ENCODE measurements at places on chromosomes 7 and 10.

DNA sequence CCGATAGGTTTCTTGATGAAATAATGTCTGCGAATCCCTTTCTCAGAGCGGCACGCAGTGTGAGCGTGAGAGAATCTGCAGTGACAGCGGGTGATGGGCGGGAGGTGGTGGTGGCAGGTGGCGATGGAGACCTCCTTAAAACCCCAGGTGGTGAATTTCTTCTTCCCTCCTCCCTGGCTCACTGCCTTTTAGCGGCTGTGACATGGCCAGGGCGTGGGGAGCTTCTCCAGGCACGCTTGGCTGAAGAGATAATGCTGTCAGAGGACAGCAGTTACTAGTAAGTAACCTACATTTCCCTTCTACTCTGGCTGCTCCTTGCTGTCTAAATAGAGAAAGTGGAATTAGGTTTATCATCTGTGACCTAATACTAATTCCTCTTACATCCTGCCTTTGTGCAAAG lies 141.4 kb upstream of the INSYN2A start:
- no peak for ATAC-seq

- ATAC-seq: peak; percentile 31
Observed at GRCh38 chr7:47571331-47572093, 10.4 kb downstream of the TNS3 start.

GRCh38 chr10:21814866-21815265 lies 188.7 kb downstream of the DNAJC1 start:
- no peak for ATAC-seq

- no peak for ATAC-seq
Observed at GRCh38 chr10:13503745-13504463, 24.9 kb downstream of the BEND7 start.

DNA sequence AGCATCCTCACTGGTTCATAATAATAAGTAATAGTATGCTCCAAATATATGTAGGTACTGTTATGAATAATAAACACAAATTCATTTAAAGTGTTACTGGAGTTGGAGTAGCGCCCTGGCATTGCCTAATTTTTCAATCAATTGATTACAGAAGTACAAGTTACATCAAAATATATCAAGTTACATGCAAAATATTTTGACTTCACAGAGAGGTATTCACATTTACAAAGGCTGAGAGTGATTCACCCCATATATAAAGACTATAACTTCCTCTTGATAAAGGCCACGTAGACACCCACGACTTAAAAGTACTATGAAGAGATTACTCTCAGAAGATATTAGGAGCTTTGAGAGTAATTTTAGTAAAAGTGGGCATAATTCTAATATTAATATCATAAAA lies 13.6 kb upstream of the COL17A1 start:
- ATAC-seq: no peak

All from stimulated activated memory B cell treated with anti-CD40 and anti-IgM and Interleukin-4, amounts not matched to agents 10 μg/mL and 1 μg/mL and 100 μg/mL, for 72 hours (primary cell).